ENCODE measurements at places on chromosomes 2 and 18. TPM values are rescaled to one million over a fixed set of nuclear protein-coding genes. Genes with fewer than 3 reads are reported as not detected.

DNA sequence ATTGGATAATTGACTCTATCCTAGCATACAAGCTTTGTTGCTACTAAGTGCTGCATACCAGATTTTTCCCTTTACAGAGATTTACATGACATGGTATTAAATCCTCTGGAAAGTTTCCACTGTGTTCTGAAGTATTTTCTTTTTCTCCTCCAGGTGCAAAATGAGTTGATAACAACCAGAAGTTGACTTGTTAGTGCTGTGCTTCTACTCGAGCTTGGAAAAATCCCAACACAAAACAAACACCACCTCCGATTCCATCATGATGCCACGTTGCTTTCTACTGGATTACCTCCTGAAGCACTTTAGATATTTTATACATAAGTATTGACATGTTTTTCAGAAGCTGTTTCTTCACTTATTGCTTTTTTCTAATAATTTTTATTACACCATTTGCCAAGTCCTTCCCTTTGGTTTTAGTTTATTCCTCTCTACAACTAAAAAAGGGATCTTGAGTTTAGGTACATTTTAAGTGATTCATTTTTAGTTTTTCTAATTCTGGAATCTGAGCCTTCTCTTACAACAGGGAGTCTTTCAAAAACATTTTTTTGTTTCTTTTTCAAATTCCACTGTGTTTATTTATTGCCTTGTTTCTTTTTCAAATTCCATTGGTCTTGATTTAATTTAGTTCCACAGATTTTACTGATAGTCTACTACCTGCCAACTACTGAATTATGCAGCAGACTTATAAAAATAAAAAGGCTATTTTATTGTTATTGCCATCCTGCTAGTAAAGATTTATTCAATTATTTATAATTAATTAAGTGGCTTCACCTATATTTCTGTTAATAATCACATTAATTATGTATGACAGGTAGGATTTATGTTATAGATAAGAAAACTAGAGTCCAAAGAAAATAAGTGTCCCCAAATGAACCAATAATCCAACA lies 143.4 kb downstream of the PPP1R1C start:
- no peaks in the 10 kb centered on the region for H3K4me1 ChIP-seq
- H3K27me3 ChIP-seq, result no peaks in the 10 kb centered on the region

- DNase-seq, result no peak
- no peak overlapping the region for H3K27ac ChIP-seq
- no peak overlapping the region for H3K4me3 ChIP-seq
- no peaks in the 10 kb centered on the region for H3K27me3 ChIP-seq
- no peaks in the 10 kb centered on the region for H3K4me1 ChIP-seq
Measured at GRCh38 chr2:99729104-99730025, 239.5 kb upstream of the REV1 start.

The FZD7 gene
- 0.88 TPM for polyA plus RNA-seq

The EGR4 gene
- not detected for polyA plus RNA-seq

The CCDC68 gene
- polyA plus RNA-seq, result not detected

GRCh38 chr2:37098416-37099118 lies 14.2 kb downstream of the GPATCH11 start:
- H3K4me3 ChIP-seq, result no peak overlapping the region
- H3K4me1 ChIP-seq, result peaks cover 2% of the 10 kb centered on the region
- peaks cover 5% of the 10 kb centered on the region for H3K36me3 ChIP-seq

DNA sequence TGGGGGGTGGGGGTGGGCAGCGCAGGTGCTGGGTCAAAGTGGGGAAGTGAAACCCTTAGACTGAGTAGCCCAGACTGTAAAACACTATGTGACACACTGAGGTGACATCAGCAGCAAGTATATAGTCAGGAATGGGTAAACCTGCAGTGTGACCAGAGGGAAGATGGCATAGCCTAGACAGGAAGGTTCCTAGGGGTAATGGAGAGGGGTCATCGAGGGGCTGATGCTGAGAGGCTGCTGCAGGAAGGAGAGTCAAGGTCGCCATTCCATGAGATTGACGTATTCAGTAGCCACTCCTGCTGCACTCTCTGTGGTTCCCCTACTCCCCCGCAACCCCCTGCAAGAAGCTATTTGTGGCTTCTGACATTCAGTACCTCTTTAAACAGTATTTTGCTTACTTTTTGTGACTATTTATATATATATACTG lies 111.7 kb downstream of the CHST9 start:
- H3K4me3 ChIP-seq, result no peak overlapping the region
- no peaks in the 10 kb centered on the region for H3K27me3 ChIP-seq
- H3K36me3 ChIP-seq, result no peaks in the 10 kb centered on the region
- no peak overlapping the region for H3K27ac ChIP-seq

DNA sequence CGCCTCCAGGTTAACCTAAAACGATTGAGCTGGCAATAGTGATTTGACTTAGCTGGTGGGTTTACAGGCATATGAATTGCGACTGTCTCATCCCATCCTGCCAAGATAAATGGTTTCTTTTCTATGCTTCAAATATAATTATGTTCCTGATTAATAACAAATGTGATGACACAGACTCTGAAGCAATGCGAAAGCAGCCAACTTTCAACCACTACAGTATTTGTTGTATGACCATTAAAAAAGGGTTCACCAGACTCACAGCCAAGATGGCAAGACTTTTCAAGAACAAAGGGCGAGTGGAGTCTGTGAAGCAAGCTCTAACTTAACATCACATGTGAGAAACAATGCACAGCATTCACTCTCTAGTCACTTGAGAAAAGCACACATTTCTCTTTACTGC lies 186.6 kb downstream of the PID1 start:
- H3K36me3 ChIP-seq, result no peaks in the 10 kb centered on the region
- H3K4me1 ChIP-seq, result no peaks in the 10 kb centered on the region
- no peak overlapping the region for H3K27ac ChIP-seq
- no peaks in the 10 kb centered on the region for H3K27me3 ChIP-seq
- H3K4me3 ChIP-seq, result no peak overlapping the region
- DNase-seq, result no peak

The CRYGD gene
- not detected for polyA plus RNA-seq

GRCh38 chr2:233121856-233122255 lies 61.7 kb downstream of the INPP5D start:
- no peak for DNase-seq
- no peak overlapping the region for H3K4me3 ChIP-seq
- peaks cover 28% of the 10 kb centered on the region for H3K4me1 ChIP-seq
- H3K27ac ChIP-seq, result no peak overlapping the region

DNA sequence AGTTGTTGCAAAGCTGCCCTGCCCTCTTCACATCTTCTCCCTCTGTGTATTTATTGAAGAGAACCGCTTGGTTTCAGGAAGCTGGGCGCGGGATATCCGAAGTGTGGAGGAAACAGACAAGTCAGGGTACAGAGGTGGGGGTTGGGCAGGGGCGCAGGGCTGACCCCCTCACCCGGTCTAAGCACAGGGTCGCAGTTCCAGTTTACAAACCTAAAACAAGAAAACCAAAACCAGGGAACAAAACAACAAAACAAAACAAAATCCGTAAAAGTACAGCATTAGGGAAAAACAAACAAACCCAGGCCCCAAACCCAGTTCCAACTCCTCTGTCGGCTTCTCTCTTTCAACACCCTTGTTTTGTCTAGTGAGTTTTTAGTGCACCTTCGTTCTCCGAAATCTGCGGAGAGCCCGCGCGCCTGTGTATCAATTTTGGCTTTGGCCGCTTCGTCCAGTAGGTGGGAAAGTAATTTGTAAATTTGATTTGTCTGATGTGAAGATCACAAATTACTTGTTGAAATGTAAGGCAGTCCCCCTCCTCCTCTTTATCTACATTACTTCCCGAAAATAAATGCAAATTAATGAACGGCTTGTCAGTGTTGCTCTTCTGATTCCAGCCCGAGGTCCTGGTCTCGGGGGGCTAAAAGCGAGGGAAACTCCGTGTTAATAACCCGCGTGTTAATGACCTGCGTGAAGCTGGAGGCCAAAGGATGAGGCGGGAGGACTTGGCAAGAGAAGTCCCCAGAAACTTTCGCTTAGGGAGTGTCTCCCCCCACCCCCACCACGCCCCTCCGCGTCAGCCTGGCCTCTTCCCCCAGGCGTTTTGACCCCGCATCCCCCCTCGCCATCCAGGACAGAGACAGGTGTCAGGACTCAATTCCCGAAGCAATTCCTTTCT lies 6.9 kb downstream of the OTX1 start:
- H3K4me3 ChIP-seq, result peak overlapping the region; percentile 7
- H3K27me3 ChIP-seq, result peaks cover 21% of the 10 kb centered on the region
- H3K4me1 ChIP-seq, result peaks cover 9% of the 10 kb centered on the region
- H3K27ac ChIP-seq, result no peak overlapping the region

GRCh38 chr2:234178330-234179030 lies 128.0 kb downstream of the SPP2 start:
- no peak overlapping the region for H3K4me3 ChIP-seq
- no peak for DNase-seq
- H3K4me1 ChIP-seq, result no peaks in the 10 kb centered on the region
- H3K27me3 ChIP-seq, result no peaks in the 10 kb centered on the region

GRCh38 chr2:31475692-31476091 lies 61.1 kb upstream of the XDH start:
- H3K27ac ChIP-seq, result no peak overlapping the region
- DNase-seq, result no peak
- no peaks in the 10 kb centered on the region for H3K36me3 ChIP-seq
- no peaks in the 10 kb centered on the region for H3K27me3 ChIP-seq
- H3K4me1 ChIP-seq, result no peaks in the 10 kb centered on the region

The TFCP2L1 gene
- 0.02 TPM for polyA plus RNA-seq

The EN1 gene
- not detected for polyA plus RNA-seq

DNA sequence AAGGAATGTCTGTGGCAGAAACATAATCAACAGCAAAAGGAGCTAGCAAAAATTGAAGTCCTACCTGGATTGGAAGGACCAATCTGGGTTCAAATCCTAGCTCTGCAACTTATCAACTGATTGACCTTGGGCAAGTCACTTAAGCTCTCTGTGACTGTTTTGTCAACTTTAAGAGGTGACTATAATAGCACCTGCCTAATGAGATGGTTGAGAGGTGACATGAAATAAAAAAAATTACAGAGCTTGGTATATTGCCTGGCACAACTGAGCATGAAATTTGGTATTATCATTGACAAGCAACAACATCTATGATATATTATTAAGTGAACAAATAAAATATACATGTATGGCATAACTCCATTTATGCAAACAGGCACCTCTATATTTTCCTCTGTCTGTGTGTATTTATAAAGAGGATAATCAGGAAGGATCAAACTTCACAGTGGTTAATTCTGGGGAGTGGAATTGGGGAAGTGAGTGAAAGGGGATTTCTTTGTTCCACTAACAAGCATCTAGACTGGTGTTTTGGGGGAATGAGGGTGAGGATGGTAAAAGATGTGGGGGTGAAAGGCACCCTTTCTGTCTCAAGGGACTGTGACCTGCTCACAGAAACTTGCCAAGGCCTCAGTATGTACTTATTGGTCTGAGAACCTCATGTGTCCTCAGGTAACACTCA lies 132.8 kb upstream of the SERTAD2 start:
- DNase-seq, result no peak
- no peak overlapping the region for H3K4me3 ChIP-seq
- peaks cover 14% of the 10 kb centered on the region for H3K4me1 ChIP-seq
- H3K27me3 ChIP-seq, result no peaks in the 10 kb centered on the region

- no peaks in the 10 kb centered on the region for H3K27me3 ChIP-seq
- no peak for DNase-seq
- H3K4me3 ChIP-seq, result no peak overlapping the region
- no peak overlapping the region for H3K27ac ChIP-seq
- no peaks in the 10 kb centered on the region for H3K4me1 ChIP-seq
Measured at GRCh38 chr2:9032536-9033255, 29.2 kb upstream of the MBOAT2 start.

GRCh38 chr18:7233134-7233810 lies 2.4 kb downstream of the LRRC30 start:
- no peaks in the 10 kb centered on the region for H3K36me3 ChIP-seq
- H3K27ac ChIP-seq, result no peak overlapping the region
- no peak overlapping the region for H3K4me3 ChIP-seq
- H3K27me3 ChIP-seq, result no peaks in the 10 kb centered on the region
- no peak for DNase-seq

DNA sequence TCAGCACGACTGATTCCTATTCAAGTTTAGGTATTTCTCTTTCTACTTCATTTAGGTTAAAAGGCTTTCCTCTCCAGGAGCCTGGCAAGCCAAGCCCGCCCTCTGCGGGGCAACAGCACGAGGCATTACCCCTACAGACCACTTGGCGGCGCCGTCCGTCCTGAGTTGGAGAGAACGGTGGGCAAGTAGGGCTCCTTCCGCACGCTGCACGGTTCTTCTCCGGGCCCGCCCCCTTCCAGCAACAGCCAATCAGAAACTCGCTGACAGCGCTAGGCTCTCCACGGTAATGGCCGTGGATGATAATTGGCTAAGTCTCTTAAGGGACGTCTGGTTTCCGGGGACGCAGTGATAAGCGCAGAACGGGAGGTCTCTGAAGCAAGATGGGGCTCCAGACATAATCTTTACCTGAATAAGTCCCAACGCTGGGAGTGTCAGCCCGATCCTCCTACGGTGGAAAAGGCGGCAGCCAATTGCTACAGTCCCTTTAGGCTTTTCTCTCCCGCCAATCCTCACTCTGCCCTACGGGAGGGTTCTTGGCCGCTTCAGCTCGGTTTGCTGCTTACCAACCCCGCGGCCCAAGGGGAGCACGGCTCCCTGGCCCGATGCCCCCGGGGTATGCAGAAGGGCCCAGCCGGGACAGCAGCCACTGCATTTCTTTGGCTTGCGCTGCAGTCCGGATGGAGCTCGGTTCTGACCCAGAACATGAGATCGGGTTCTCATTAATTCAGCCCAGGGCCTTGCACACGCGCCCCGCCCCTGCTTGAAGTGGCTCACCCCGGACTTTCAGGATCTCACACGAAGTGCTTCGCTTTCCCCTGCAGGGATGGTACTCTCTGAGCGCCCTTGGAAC lies 206.9 kb upstream of the PKDCC start:
- H3K4me1 ChIP-seq, result no peaks in the 10 kb centered on the region
- H3K27ac ChIP-seq, result peak overlapping the region; percentile 53
- no peaks in the 10 kb centered on the region for H3K36me3 ChIP-seq
- peak; percentile 88 for DNase-seq
- H3K27me3 ChIP-seq, result peaks cover 2% of the 10 kb centered on the region
